ENCODE measurements at places on chromosomes 1 and 21.
A peak's percentile ranks its signal among the peaks of the same experiment; 100 is the strongest.

- no peak for DNase-seq
Observed at GRCh38 chr1:113194846-113195830, 122.1 kb downstream of the LRIG2 start.

- DNase-seq: no peak
Observed at GRCh38 chr1:69688193-69688592, 120.5 kb downstream of the LRRC7 start.

DNA sequence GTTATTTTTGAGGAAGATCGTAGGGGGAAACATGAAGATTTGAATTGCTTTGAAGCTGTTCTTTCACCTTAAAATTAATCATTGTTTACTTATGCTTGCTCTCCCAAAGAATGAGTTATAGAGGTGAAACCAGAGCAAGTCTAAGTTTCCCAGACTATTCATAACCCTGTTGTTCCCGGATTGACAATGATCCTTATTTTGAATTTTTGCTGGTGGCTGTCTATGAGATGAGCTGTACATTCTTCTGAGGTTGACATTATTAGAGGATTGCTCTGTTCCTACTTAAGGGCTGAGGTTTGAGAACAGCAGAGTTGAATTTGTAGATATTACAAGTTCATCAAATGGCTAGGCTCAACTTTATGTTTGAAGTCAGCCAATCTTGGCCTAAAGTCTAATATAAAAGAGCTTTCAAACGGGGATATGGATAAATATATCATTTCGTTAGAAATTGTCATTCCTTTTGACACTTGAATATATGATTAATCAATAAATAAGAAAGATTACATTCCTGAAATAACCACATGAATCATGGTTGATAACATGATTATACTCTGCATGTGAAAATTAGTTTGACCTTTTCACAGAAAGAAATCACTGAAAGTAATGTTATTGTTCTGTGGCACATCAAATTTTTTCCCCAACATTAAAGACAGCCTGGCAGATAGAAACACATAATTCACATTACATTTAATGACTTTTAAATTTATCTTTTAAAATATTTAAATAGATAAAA, 19.1 kb upstream of the PDE4B start:
- no peak for DNase-seq

DNA sequence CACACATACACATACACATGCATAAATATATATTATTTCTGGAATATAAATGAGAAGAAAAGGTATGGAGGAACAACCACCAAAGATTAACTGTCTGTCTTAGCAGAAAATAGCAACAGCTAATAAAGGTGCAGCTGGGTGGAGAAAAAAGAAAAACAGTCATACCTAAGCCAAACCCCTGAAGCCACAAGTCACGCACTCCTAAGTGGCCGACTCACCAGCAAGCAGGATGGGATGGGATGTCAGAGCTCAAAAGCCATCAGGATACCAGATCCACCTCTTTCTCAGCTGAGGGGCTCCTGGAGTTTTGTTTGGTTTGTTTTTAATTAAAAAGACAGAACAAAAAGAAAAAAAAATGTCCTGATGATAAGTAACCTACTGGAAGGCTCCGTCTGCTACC, 64.7 kb upstream of the HIVEP3 start:
- no peak for DNase-seq

DNA sequence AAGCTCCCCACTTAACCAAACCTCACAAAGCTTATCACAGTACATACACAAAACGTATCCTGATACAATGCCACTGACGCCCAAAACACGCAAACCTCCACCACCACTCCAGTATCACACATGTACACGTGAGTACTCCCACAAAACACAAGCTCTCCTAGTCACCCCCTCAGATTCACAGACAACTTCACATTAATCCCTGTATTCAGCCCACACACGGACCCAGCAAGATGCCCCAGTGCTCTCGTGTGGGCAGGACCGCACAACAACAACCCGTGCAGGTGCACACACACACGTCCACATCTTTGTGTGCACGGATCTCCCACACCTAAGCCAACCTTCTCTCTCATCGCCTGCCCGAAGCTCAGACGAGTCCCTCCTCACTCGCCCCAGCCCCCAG, 17.6 kb downstream of the PADI1 start:
- DNase-seq: no peak

DNA sequence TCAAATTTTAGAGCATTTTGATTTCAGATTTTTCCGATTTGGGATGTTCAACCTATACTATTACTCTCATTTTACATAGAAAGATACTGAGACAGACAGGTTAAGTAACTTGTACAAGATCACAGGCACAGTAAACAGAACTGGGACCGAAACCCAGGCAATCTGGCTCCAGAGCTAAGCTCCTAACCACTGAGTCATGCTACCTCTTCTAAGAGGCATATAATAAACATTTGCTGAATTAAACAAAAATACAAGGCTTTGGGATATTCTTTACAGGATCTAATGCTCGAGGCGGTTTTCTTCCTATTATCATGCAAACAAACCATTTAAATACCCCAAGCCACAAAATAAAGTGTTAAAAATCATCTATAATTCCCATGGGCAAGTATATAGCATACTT, 50.3 kb downstream of the MCOLN2 start:
- DNase-seq: no peak

DNA sequence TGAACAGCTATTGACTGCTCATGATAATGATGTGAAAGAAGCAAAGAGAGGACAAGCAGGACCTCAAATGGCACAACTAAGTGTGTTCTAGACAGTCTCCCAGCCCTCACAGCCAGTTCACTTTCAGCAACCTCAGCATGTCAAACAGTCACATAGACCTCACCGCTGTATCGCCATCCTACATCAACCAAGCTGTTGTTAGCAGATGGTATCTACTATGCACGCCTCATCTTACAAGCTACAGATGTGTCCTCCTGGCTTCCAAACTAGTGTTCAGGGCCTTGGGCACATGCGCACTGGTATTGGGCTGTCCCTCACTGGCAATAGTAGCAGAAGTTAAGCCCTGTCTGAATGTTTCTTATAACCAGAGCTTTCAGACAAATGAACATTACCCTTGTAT, 28.4 kb downstream of the EVI5 start:
- DNase-seq: no peak

- no peak for DNase-seq
Observed at GRCh38 chr1:200231787-200232231, 178.0 kb downstream of the ZNF281 start.

- no peak for DNase-seq
Observed at GRCh38 chr1:112063781-112064728, 74.6 kb upstream of the KCND3 start.

GRCh38 chr1:228224198-228225164, 16.6 kb downstream of the OBSCN start:
- DNase-seq: no peak

GRCh38 chr1:80392529-80392928, 1386.0 kb upstream of the ADGRL4 start:
- no peak for DNase-seq

GRCh38 chr1:117127795-117128194, 6.2 kb upstream of the TRIM45 start:
- no peak for DNase-seq

DNA sequence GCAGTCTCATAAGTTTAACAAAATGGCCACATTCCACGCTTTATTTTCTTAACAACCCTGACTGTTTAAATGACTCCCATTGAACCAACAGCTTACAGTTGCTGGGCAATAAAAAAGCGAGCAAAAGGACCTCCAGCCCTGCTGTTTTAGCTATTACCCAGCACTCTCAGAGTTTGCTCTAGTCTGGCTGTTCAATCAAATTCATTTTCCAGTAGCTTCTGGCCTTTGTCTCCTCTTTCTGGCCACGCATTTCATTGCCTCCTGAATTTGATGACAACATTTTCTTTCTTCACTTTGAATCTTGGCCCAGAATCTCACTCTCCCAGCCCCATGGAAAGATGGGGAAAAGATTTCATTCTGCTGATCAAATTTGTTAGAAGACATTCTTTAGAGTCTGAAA, 44.1 kb upstream of the DOCK7 start:
- no peak for DNase-seq

DNA sequence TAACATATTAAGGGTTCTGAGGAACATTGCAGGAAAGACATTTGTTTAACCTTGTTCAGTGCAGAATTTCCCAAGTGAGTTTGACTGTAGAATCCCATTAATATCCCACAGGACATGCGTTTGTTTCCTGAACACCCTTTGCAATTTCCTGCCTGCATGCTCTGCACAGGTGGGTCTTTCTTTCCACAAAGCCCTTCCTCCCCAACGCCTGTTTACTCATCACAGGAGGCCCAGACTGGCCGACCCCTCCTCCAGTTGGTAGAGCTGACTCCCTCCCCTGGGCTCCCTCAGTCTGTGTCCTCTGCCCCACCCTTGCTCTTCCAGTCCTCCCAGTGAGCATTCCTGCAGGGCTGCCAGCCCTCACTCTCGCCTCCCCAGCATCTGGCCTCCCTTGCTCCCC, 47.5 kb upstream of the CTPS1 start:
- DNase-seq: no peak

DNA sequence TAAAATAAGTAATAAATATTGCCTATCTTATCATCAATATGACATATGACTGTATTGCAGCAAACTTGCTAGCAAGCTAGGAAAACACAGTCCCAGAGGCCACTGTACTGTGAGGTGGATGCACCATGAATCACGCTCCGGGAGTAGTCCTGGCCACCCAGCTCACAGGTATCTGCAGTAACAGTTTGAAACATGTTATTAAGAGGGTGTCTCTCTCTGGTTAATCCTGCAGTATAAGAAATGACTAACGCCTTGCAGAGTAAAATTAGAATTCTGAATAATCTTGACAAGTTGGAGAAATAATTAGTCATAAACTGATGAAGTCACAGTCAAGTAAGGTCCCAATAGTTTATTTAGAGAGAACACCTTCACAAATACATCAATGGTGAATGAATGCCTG, 34.0 kb upstream of the DPT start:
- DNase-seq: no peak

GRCh38 chr1:119323216-119323982, 45.2 kb upstream of the HAO2 start:
- DNase-seq: no peak

GRCh38 chr1:91952187-91952586, 3.0 kb downstream of the BRDT start:
- DNase-seq: no peak

DNA sequence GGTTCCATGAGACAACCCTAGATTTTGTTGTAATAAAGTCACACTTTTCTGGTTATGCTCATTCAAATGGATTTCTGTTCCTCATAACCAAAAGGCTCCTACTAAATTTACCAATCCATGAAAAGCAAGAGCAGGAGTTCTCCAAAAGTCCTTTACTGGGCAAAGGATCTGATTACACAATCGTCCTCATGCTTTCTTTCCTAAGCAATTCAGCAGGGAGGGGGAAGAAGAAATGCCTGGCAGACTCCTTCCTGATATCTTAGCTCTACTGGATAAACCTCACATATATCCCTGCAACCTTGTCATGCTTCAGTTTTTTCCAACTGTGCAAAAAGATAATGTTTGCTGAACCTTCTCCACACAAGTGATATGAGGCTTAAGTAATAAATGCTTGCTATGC, 67.6 kb upstream of the GUCA2B start:
- no peak for DNase-seq

DNA sequence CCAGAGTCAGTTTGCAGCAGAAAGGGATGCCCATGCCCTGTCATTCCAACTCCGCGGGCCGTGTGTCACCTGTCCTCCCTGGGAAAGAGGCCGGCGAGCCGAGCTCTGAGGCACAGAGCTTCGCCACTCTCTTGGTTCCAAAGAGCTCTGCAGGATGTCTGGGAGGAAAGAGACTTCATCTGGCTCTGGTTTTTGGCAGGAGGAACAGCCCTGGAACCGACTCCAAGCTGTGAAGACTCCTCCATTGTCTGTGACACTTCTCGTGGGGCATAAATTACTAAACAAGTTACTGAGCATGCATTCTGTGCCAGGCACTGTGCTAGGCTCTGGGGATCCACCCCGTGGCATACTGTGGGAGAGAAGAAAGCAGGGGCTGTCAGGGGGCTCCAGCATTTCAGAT, 3.9 kb upstream of the FAM151A start:
- DNase-seq: no peak

GRCh38 chr1:230977761-230978490, 735 bp downstream of the TTC13 start:
- DNase-seq: peak; percentile 1

DNA sequence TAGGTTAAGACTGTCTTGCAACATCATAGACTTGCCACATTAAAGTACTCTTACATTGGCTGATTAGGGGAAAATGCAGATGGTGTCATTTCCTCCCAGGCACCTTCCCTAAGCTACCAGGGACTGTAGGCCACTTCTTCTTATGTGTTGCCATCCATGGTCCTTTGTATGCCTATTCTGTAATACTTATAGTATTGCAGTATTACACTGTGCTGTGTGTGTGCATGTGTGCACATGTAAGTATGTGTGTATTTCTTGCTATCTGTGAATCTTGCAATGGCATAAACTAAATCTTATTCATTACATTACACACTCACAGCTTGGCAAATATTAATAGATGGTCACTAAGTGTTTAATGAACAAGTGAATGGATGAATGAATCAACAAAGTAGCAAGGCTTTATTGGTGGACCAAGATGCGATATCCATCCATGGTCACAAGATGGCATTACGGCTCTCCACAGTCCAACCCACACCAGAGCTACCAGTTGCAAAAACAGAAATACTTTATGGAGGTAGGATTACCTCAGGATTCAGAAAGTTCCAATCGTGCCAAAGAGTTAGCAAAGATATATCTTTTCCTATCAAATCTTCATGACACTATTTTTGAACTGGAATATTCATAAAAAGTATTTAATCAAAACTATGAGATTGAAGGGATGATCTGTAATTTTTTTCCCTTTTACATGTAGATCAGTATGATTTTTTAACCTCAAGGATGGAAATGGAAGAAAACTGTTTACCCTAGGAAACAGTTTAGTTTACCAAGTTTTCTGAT, 160.2 kb downstream of the DENND1B start:
- no peak for DNase-seq

All from SW 1271 (cell line).